ENCODE measurements at places on chromosomes 7 and 10.

DNA sequence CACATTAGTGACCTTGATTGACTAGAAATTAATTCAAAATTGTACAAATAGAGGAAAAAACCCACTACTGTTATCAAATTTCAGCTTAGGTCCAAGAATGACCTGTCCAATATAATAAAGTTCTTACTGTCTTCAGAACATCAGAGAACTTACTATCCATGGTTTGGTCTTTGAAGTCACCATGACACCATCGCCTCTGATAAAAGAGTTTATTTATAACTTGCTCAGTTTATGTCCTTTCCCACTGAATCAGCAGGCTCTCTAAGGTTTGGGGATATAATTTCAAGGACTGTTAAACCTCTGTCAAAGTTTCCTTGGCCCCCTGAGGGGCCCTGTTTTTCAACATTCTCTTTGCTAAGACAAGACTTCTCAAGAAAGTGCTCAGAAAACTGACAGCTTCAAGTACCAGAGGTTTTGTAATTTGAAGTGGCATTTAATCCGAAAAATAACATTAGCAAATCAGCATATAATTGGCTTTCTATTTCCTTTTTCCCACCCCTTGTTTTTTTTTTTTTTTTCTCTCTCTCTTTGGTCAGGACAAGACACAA is 191.7 kb upstream of the FERD3L start:
- DNase-seq: no peak

- no peak for DNase-seq
Measured at GRCh38 chr10:99929360-99929759, 80.4 kb downstream of the DNMBP start.

- DNase-seq: no peak
Measured at GRCh38 chr10:63518690-63519288, 2.4 kb upstream of the REEP3 start.

GRCh38 chr7:66176914-66177313 is 28.2 kb upstream of the TPST1 start:
- no peak for DNase-seq

GRCh38 chr7:94907811-94908322 is 473 bp downstream of the PPP1R9A start:
- DNase-seq: no peak

DNA sequence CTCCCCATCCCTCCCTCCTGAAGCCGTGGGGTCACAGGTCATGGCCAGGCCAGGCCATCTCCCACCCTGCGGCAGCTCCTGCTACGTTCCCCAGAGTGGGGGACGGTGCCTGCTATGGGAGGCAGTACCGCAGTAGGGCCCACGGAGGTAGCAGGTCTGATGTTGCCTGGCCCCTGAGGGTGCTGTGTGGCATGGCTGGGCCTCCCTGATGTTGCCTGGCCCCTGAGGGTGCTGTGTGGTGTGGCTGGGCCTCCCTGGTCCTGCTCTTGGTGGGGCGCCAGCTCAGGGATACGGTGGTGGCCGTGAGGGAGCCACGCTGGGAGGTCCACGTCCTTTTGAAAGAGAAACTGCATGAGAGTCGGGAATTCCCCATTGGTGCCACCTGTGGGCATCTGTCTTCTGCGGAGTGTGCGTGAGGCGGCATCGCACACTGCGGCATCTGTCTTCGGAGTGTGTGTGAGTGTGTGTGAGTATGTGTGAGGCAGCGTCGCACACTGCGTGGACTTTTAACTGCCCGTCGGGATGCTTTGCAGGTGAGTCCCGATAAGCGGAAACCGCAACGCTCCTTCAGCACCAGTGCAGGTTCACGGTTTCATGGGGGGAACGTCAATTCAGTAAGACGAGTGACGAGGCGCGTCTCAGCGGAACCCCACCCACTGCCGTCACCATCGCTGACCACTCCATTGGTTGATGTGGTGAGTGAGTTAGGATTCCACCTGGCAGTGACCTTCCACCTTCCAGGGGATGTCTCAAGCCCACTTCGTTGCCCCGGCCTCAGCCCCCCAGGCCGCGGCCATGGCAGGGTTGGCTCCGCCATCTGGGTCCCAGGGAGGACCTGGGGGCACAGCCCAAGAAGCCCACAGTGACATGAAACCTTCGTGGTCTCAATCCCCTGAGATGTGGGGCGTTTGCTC is 51.2 kb upstream of the CFAP46 start:
- no peak for DNase-seq

DNA sequence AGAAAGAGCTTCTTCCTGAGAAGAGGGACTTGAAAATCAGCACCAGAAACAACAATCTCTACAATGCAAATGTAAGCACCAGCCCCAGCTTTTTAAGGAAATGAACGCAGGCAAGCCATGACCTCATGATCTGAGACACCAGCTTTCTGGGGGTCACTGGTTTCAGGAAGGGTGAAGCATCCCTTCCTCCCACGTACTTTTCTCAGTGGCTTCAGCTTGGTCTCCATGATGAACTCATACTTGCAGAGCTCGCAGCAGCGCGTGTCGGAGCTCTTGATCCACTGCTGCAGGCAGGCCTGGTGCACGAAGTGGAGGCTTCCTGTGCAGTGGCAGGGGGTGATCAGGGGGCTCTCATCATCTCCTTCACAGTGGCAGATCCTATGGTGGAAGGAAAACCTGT is 87.0 kb downstream of the ALOX5 start:
- DNase-seq: no peak

DNA sequence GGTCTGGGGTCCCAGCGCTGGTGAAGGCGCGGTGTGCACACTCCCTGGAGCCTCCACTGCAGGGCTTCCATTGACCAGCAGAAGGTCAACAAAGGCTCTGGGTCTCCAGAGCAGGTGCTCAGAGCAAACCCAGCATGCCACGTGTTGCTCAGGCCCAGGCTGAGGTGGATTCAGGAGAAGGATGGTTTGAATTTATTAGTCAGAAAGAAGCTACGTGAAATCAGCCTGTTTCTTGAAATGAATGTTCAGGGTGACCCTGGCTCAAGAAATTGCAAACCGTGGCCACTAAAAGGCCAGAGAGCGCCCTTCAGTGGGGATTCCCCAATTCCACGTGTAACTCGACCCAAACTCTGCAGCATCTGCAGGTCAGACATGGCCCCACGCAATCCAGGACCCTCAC is 82.7 kb upstream of the PFKP start:
- no peak for DNase-seq

DNA sequence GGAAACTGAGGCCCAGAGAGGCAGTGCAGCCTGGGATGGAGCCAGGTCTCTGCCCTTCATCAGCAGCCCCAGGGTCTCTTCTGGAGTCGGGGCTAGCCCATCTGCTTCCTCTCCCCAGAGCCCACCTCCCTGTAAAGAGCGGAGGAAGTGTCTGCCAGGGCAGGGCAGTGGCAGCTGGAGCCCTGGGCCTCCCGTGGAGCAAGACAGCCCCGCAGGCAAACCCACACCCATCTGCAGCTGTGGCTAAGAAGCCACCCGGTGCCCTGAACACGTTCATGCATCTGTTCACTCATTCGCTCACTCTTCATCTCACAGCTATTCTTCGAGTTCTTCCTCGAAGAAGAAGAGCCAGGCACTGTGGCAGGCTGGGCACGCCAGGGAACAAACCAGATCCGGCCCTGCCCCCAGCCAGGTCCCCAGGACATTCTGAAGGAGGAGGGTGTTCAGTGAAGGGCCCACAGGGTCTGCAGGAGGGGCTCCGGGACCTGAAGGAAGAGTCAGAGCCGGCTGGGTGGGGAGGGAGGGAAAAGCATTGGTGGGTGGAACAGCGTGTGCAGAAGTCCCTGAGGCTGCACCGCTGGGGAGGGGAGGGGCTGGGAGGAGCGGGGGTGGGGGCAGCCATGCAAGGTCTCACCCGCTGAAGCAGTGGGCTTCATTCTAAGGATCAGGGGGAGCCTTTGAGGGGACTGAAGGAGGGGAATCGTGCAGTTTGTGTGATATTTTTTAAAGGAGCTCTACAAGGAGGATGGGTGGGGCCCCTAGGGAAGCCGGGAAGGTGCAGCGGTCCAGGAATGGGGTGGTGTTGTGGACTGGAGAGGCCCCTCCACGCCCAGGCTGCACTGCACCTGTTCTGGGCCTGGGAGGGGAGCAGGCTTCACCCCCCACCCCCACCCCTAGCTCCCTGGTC is 99.1 kb downstream of the UNCX start:
- no peak for DNase-seq

DNA sequence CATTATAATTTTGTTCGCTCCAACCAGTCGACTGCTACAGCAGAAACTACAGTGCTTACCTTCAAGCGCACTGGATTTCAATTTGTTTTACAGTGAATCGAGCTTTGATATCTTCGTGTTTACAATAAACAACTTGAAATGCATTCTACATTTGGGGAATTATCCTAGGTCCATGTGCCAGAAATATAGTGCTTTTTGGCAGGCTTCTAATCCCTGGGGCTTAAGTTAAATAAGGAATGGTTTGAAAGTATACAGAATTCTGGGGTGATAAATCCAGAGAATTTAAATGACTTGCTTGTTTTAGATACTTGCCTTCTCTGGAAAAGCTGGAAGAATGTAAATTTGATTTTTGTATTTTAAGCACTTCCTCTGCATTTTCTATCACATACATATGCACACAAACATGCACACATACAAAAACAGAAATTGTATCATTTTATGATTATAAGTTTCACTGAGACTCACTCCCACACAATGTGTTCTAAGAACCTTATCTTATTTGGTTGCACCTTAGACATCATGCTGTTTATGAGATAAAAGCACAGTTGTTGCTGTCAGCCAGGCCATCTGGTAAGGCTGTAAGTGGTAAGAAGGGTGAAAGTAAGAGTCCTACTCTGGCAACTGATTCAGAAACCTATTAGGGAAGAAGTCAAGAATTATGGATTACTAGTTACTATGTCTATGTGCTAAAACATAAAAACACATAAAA is 347.2 kb upstream of the KCND2 start:
- no peak for DNase-seq

GRCh38 chr10:71970331-71970730 is 6.1 kb downstream of the CHST3 start:
- DNase-seq: no peak

DNA sequence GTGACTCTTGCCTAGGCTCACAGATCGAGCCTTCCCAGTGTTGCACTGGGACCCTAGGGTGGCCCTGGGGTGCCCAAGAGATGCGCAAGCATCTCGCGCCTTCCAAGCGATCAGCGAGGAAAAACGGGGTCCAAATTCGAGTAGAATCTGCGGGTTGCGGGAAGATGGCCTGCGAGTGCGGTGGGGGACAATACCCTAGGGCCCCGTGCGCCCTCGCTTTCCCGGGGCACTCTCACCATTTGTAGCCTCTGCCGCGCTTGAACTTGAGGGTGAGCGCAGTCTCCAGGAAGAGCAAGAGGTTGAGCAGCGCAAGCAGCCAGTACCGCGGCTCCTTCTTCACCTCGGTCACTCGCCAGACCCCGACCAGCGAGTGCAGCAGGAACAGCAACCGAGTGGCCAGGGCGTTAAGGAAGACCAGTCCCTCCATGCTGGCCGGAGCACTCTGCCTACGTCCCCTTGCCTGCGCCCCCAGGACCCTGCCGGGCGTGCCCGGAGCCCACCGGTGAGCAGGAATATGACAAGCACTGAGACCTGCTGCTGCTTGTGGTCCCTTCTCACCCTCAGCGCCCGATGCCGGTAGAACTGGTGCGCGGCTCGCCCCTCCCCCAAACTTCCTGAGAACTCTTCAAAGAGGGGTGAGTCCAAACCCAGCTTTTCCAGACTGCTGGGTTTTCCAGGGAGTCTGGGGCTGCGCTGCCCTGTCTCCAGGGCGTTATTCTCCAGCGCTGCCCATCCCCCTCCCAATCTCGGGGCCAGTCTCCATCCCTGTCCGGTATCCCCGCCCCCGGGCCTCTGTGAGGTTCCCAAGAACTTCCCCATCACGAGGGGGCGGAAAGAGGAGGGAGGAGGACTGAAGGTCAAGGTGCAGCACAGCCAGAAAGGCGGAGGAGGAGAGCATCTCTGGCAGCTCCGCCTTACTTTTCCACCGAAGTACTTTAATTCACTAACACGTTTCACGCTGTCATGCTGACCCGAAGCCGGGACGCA is at the start of gene TMEM26:
Gene TMEM26, minus strand, starts transcription at position 727 of the 987 bp plus-strand sequence. Its CDS starts 300 bp downstream, at position 427.
- no peak for DNase-seq

GRCh38 chr7:127911968-127912511 is 119.2 kb downstream of the LRRC4 start:
- no peak for DNase-seq

- DNase-seq: no peak
Measured at GRCh38 chr7:87853237-87853864, 22.8 kb downstream of the SLC25A40 start.

- no peak for DNase-seq
Measured at GRCh38 chr10:13871011-13871410, 284.2 kb downstream of the PRPF18 start.

DNA sequence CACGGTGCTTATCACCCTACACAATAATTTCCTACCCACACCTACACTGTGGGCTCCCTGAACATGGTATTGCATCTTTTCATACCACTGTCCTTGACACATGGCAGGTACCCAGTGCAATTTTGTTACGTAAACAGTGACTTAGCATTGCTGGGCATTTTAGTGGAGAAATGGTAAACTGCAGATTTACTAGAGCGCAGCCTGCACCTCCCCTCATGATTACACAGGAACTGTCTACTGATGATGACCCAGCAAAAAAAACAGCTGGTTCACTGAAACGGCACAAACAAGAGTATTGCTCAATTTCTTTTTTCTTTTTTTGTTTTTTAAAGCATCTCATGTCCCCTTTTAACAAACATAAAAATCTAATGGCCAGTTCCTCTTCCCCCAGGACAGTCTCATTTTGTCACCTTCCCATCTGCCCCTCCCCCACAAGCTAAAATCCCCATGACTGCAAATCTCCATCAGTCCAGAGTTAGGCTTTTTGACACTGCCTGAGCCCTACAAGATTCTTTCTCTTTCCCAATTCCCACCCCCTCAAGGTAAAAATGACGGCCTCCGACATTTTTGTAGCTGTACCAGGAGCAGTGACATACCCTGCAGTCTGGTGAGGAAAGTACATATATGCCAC is 2.8 kb downstream of the ZNF746 start:
- no peak for DNase-seq

DNA sequence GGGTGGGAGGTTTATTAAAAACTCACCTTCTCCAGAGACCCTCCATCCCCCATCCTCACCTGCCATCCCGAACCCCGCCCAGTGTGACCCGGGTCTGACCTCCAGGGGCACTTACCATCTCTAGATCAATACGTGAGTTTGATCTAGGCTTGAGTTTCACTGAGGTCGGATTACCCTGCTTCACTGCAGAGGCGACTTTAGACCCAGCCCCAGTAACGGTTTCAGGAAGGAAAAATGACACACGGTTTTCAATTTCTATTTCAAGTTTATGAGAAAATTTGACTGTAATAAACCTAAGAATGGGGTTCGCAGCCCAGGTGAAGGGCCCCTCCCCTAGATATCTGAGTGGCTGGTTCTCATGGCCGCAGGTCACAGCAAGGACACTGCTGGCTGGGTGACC is 33.1 kb downstream of the RCC1L start:
- DNase-seq: no peak
